Left ventricle myocardium inferior (tissue), 1 donor: ENCODE measurements at places on chromosomes 3 and 15. TPM values are rescaled to one million over a fixed set of nuclear protein-coding genes. Genes with fewer than 3 reads are reported as not detected.

ARPC4 gene
- total RNA-seq: 52.9 TPM

FLNB gene
- 34.8 TPM for total RNA-seq

CAMK2N2 gene
- total RNA-seq: 0.16 TPM

GOLGA8N gene
- total RNA-seq: 10.9 TPM

CCR8 gene
- total RNA-seq: not detected

KLHL40 gene
- total RNA-seq: 0.22 TPM

ZCWPW2 gene
- total RNA-seq: 2.2 TPM

MAGEL2 gene
- total RNA-seq: not detected

MYH15 gene
- total RNA-seq: 0.22 TPM

PP2D1 gene
- not detected for total RNA-seq

CHP1 gene
- total RNA-seq: 124 TPM

LRTM1 gene
- total RNA-seq: not detected

SLC22A13 gene
- not detected for total RNA-seq

LINGO1 gene
- total RNA-seq: 0.96 TPM

KCTD6 gene
- 6.2 TPM for total RNA-seq

MESP1 gene
- 8.4 TPM for total RNA-seq

OSTN gene
- 0.36 TPM for total RNA-seq

TMC3 gene
- total RNA-seq: not detected

SH3GL3 gene
- not detected for total RNA-seq

ALDH1A3 gene
- total RNA-seq: 2.9 TPM

FGF7 gene
- total RNA-seq: 34.1 TPM

FAN1 gene
- total RNA-seq: 25.3 TPM

IQCH gene
- 1.1 TPM for total RNA-seq

SEMA6D gene
- 12.4 TPM for total RNA-seq

CNTN4 gene
- total RNA-seq: 1.2 TPM

TGM4 gene
- not detected for total RNA-seq

CLPX gene
- 52.5 TPM for total RNA-seq

ZNF501 gene
- 5.3 TPM for total RNA-seq

CTXN2 gene
- not detected for total RNA-seq

CEP19 gene
- total RNA-seq: 1.5 TPM

NR2E3 gene
- total RNA-seq: not detected

SLC22A14 gene
- not detected for total RNA-seq

SLC12A8 gene
- total RNA-seq: not detected

SKOR1 gene
- 0.22 TPM for total RNA-seq

GRAMD2A gene
- total RNA-seq: not detected

LYZL4 gene
- total RNA-seq: not detected

GOLGA8A gene
- total RNA-seq: 18.8 TPM

ZNF660 gene
- total RNA-seq: 1.1 TPM

GABRA5 gene
- total RNA-seq: not detected

SLC12A1 gene
- not detected for total RNA-seq

HYAL1 gene
- 52.2 TPM for total RNA-seq

CFAP100 gene
- not detected for total RNA-seq

PATL2 gene
- 3.7 TPM for total RNA-seq

TERC gene
- total RNA-seq: 3.8 TPM

IMPG2 gene
- total RNA-seq: 0.11 TPM

ZNF774 gene
- 4.7 TPM for total RNA-seq

SLC9A9 gene
- total RNA-seq: 4.9 TPM

GCHFR gene
- 7.1 TPM for total RNA-seq

BDH1 gene
- 90.0 TPM for total RNA-seq

ESYT3 gene
- 1.0 TPM for total RNA-seq
